ENCODE measurements at places on chromosomes 4 and X.
A peak's percentile ranks its signal among the peaks of the same experiment; 100 is the strongest.

GRCh38 chr4:23856630-23857029 lies 33.2 kb downstream of the PPARGC1A start:
- no peak for DNase-seq

- no peak for DNase-seq
These were observed at the start of gene TMEM150C for GRCh38 chr4:82561786-82562563. Gene TMEM150C, minus strand, starts transcription at chr4:82561988. Its CDS starts 57,331 bp downstream, at chr4:82504657.

GRCh38 chrX:27336466-27337091 lies 126.6 kb downstream of the PPP4R3C start:
- DNase-seq = no peak

GRCh38 chrX:66163849-66164411 lies at the start of gene HEPH:
Gene HEPH, plus strand, starts transcription at chrX:66164247. Its CDS starts 6,324 bp downstream, at chrX:66170571.
- DNase-seq = no peak

DNA sequence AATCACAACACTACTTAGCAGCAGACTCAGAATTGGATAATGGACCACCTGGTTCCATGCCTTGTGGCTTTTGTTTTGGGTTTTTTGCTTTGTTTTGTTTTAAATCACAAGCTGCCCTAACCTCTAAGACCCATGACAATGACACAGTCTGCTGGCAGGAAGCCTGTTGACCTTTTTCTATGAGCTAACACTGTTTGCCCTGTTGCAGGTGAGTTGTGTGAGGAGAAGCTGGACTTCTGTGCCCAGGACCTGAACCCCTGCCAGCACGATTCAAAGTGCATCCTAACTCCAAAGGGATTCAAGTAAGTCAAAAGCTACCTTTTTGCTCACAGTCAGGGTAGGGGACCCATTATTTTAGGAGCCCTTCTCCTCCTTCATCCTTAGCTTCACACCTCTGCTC lies 110.8 kb upstream of the PACRGL start:
- no peak for DNase-seq

- DNase-seq = no peak
These were observed 14.1 kb downstream of the NOP14 start for GRCh38 chr4:2948895-2949781.

GRCh38 chr4:147039976-147040575 lies 94.4 kb upstream of the TTC29 start:
- no peak for DNase-seq

- DNase-seq = no peak
These were observed 54.1 kb upstream of the ARHGAP24 start for GRCh38 chr4:85420831-85421230.

DNA sequence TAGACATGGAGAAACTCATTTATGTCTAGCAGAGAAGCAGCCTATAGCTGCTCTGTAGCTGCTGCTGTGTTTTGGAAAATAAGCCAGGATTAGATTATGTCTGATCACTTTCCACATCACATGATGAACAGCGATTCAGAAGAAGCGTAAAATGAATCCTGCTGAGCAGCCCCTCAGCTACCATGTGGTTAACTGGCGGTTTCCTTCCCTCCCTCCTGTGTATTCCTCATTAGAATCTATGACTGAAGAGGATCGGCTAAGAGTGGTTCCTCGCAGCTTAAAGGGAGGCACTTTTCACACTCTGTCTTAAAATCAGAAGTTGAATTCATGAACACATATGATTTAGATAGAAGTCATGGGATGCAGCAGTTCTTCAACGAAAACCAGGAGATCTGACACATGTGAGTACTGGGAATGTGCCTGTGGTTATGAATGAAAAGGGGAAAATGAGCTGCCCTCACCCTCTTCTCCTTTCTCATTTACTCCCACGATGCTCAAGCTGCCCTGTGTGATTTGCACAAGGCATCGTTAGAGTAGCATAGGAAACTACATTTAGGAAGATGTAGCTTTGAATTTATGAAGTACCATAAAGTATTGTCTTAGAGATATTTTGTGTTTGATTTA lies at the start of gene PPEF1:
Gene PPEF1 (plus strand): TSS at position 220 of the 624 bp plus-strand sequence. CDS start 136 bp downstream, at position 356.
- no peak for DNase-seq

GRCh38 chrX:10325611-10326010 lies 168.8 kb downstream of the CLCN4 start:
- no peak for DNase-seq

- DNase-seq = no peak
These were observed 1026.9 kb upstream of the SLIT2 start for GRCh38 chr4:19224820-19225219.

DNA sequence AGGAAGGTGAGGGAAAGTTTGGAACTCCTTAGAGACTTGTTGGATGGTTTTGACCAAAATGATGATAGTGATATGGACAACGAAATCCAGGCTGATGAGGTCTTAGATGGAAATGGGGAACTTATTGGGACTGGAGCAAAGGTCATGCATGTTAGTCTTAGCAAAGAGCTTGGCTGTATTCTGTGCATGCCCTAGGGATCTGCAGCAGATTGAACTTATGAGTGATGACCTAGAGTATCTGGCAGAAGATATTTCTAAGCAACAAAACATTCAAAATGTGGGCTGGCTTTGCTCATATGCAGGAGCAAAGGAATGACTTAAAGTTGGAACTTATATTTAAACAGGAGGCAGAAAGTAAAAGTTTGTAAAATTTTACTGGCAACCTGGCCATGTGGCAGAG lies 489.3 kb upstream of the DIPK2B start:
- DNase-seq = no peak

GRCh38 chrX:13188731-13189309 lies 131.0 kb downstream of the ATXN3L start:
- DNase-seq = no peak

GRCh38 chr4:165301833-165302232 lies 25.6 kb upstream of the MSMO1 start:
- no peak for DNase-seq

GRCh38 chr4:81631958-81632441 lies 160.3 kb upstream of the RASGEF1B start:
- DNase-seq = peak; percentile 90

- peak; percentile 27 for DNase-seq
These were observed 67.5 kb upstream of the CXCL13 start for GRCh38 chr4:77538144-77538543.

GRCh38 chrX:103730796-103731493 lies 20.2 kb downstream of the TMEM31 start:
- DNase-seq = no peak

DNA sequence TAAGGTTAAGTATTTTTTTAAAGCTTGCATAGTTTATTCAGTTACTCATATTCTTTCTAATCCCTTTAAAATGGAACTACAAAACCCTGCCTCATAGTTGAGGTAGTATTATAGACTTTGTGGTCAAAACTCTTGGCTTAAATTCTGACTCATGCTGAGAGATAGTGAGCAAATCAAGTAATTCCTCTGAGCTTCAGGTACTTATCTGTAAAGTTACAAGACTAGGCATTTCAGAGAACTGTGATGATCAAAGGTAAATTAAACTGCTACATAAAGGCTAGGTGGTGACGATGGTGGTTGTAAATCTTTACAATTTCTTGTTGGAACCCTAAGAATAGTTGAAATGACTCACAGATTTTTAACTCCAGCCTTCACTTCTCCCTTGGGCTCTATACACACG lies 3.2 kb upstream of the CLOCK start:
- peak; percentile 68 for DNase-seq

DNA sequence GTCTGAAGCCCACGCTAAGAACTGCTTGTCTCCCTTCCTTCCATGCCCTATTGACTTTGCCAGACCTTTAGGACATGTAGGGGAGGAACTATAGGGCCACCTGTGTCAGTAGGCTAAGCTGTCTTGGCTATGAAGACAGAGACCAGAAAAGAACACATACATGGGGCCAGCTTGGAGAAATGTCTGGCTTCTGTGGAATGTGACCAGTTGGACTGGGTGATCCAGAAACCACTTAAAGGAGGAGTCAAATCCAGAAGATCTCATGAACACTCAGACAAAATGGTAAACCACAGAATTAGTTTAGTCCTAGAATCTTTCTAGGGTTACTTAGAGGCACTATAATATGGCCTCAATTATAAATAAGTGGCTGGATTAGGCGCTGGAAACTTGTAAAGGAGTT lies 42.0 kb downstream of the PHKA2 start:
- DNase-seq = no peak

DNA sequence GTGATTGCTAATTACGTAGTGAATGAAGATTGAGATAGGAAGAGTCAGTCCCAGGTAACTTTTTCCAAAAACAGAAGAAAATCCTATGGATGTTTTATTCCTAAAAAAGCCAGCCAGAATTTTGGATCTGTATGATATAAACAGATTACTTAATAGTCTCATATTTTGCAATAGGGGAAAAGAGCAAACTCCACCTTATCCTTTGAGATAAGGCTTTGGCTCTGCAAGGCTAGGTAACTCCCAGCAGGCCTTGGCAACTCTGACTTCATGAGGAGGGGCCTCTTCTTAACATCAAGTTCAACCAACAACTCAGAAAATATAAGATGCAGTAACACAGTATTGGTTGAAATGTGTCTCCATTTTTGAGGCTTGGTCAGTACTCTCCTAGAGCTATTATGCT lies 98.7 kb upstream of the SLC4A4 start:
- DNase-seq = no peak

GRCh38 chrX:2517055-2517454 lies 16.3 kb upstream of the DHRSX start:
- DNase-seq = no peak

- peak; percentile 48 for DNase-seq
These were observed 21.8 kb downstream of the MBNL3 start for GRCh38 chrX:132467026-132467425.

DNA sequence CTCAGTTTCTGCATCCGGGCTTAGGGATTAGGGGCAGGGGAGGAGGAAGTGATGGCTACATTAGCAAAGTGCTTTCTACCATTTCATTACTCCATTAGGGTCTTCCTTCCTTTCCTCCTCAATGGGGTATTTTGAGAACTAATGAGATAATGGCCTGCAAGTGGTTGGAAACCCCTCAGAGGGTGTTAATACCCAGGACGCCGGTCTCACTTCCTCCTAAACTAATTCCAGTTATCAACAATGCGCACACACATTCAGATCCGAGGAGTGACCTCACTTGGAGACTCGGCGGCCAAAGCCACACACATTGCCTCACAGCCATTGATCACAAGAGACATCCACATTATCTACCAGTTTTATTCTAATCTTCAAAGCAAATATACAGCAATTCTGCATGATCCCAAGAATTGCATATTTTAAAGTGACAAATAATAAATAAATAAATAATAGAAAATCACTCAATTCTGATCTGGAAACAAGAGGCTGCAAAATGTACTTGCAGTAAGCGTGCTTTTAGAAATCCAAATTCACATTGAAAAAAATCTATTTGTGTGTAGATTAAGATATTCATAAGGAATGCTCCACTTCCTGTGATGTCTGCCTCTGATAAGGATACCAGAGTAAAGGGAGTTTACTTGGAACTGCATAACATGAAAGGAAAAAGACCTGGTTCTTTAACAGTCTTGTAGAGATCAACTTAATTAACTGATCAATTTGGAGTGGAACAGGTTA lies 329.1 kb downstream of the FBXW7 start:
- no peak for DNase-seq

GRCh38 chr4:3390288-3390811 lies 51.4 kb upstream of the HGFAC start:
- DNase-seq = no peak
